ENCODE measurements at places on chromosomes 4 and X.

DNA sequence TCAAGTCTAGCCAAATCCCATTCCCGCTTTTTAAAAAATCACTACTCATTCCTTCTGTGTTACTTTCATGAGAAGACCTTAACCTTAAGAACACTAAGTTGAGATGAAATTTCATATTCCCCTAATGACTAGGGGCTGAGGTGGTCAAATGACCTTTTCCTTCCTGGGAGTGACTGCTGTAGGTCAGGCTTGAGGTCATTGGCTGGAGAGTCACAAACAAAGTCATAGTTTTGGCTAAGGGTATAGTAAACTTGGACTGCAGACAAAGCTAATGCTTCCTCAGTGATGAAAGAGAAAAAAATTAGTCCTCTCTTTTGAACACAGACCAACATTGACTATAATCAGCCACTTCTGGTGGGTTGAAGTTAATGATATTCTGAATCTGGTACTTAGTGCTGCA is 16.0 kb upstream of the FGF2 start:
- no peak for DNase-seq

GRCh38 chr4:9936129-9936644 is 85.1 kb downstream of the SLC2A9 start:
- DNase-seq, result no peak

- DNase-seq, result no peak
These were observed 3.4 kb upstream of the IGBP1 start for GRCh38 chrX:70129816-70130215.

- no peak for DNase-seq
These were observed 486.5 kb downstream of the GRXCR1 start for GRCh38 chr4:43379016-43379415.

GRCh38 chrX:118536204-118536603 is 40.6 kb downstream of the DOCK11 start:
- no peak for DNase-seq

DNA sequence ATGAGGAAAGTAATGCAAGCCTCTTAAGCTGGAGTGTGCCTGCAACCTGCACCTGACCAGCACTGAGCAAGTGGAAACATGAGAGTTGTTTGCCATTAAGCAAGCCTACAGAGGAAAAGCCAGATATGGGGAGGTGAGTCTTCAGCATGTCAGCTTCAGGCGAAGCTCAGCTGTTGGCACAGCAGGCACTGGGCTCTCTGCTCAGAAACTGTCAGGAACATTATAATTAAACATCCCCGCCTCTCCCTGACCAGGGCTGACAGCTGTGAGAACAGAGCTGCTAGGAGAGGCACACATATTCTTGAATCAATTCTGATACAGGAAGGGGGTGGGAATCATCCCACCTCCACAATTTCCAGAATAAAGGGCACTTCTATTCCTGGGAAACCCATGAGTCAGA is 19.0 kb upstream of the DCX start:
- no peak for DNase-seq

GRCh38 chr4:106898621-106899230 is 137.4 kb downstream of the DKK2 start:
- no peak for DNase-seq

DNA sequence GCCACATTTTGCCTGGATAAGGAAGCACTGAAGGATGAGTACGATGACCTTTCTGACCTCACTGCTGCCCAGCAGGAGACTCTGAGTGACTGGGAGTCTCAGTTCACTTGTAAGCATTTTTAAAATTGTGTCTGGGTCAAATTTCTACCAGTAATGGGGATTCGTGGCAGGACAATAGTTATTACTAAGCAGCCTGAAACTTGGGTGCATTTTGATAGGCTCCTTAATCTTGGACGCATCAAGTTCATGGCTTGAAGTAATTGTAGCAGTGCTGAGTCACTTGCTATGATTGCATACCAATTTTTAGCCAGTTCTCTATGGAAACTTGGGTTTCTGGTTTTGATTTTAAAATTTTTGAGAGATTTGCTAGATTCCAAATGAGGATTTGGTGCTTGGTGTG is 4.3 kb downstream of the PGRMC1 start:
- no peak for DNase-seq

DNA sequence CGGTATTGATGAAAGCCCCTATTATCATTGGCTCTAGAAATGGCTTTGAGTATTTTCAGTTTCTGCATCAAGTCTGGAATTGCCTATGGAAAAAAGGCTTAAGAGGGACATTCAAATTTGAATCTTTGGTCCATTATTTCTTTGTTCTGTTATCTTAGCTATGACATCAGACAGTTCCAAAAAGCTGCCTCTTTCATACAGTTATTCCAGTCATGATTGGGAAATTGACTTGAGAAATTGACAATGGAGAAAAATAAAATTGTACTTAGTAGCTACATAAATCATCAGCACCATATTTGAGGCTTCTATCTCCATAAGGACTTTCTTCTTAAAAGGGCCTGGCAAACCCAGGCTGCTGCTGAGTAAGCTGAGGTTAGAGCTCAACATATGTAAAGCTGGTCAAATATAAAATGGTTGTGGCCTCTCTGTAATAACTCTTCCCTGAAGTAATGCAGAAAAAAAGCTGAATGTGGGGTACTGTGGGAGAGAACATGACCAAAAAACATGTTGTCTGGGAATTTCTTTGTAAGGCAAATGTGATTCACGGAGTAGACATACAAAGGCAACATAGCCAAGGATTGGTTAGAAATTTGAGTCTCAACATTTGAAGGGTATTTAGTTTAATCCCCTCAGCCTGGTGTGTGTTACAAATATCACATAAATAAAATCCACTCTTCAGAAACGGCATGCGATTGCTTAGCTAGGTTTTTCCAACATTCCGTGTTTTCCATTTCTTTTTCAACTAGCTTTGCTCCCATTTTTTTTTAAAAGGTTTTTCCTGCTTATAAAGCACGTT is 100.9 kb downstream of the LNX1 start:
- DNase-seq, result no peak

DNA sequence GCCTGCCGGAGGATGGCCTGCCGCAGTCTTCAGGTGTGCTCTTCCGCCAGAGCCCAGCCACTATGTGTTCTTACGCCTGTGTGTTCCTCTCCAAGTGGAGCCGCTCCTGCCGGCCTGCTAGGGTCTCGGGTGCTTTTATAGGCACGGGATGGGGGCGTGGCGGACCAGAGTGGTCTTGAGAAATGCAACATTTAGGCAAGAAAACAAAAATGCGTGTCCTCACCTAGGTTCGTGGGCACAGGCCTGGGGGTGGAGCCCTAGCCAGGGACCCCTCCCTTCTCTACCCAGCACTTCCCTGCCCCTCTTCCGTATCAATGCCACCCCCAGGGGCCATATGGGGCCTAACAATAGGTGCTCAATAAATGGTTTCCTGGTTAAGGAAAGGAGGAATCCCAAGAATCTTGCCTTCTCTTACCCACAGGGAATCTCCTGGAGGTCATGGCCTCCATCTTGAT is 34.4 kb upstream of the LRBA start:
- DNase-seq, result no peak

DNA sequence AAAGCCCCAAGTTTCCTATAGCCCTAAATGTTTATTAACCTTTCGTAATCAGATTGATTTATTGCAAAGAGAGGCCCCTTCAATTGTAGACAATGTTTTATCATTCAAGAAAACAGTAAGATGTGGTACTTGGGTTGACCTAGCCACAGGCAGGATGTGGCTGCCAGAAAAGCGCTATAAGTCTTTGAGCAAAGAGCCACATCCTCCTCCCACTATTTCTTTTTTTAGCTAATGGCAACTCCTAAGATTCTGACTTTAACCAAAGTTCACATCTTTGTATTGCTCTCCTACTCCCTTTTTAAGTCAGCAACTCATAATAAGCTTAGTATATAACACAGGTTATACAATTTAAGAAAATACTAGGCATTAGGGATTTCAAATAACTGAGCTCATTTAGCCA is 70.7 kb upstream of the PPP3CA start:
- DNase-seq, result no peak

GRCh38 chr4:81921751-81922159 is 450.0 kb upstream of the RASGEF1B start:
- no peak for DNase-seq

GRCh38 chrX:130857207-130857606 is 45.8 kb downstream of the ENOX2 start:
- no peak for DNase-seq

DNA sequence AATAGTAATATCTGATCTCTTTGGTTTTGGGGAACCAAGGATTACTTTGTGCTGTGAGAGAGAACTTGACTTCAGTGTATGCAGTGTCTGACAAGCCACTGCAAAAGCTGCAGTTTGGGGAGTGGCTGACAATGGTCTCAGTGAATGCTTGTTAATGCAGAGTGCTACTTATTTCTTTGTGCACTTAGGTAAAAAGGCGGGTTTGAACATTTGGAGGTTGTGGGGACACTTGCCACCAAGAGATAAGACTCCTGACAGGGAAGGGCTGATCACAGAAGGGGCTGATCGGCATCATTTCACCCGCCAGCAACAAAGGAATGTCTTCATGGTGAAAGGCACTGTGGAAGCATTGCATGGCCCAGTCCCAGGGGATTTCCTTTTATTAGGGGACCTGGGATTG is 28.6 kb upstream of the USP46 start:
- no peak for DNase-seq

DNA sequence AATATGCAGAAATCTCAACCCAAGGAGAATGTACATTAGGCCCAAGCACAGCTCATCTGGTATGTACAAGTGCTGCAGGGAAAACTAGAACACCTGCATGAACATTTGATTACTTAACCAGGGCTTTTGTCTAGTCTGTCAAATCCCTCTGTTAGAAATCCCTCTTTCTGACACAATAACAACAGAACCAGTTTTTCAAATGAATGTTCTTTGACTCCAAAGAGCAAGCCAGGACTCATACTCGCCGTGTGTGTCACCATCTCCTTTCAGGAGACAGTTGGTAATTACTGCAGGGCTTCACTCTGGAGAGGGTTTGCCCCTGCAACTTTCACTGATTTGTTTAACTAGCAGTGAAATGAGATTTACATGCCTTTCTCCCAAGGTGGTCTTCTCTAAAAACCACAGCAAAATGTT is 143.0 kb upstream of the FAM241A start:
- DNase-seq, result no peak

DNA sequence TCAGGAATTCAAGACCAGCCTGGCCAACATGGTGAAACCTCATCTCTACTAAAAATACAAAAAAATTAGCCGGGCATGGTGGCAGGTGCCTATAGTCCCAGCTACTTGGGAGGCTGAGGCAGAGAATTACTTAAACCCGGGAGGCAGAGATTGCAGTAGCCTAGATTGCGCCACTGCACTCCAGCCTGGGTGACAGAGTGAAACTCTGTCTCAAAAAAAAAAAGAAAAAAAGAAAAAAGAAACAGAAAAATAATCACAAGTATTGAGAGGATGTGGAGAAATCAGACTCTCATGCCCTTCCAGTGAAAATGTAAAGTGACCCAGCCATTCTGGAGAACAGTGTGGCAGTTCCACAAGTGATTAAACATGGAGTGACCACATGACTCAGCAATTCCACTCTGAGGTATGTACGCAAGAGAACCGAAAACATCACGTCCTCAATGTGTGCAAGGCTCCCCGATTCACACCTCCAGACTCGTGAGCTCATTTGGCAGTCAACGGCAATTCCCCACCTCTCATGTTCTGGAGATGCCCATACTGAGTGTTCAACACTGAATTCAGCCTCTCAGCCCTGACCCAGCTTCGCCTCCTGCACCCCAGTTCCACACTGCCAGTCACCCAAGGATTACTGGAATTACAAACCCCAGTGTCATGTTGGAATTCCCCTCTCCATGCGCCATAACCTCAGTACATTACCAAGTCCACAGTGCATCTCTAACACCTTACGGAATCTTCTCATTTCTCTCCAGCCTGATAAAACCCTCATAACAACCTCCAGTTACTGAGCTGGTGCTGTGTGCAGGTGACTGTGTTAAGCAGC is 21.1 kb downstream of the ACOX3 start:
- no peak for DNase-seq

- DNase-seq, result no peak
These were observed 75.4 kb downstream of the DCHS2 start for GRCh38 chr4:154416190-154416547.

DNA sequence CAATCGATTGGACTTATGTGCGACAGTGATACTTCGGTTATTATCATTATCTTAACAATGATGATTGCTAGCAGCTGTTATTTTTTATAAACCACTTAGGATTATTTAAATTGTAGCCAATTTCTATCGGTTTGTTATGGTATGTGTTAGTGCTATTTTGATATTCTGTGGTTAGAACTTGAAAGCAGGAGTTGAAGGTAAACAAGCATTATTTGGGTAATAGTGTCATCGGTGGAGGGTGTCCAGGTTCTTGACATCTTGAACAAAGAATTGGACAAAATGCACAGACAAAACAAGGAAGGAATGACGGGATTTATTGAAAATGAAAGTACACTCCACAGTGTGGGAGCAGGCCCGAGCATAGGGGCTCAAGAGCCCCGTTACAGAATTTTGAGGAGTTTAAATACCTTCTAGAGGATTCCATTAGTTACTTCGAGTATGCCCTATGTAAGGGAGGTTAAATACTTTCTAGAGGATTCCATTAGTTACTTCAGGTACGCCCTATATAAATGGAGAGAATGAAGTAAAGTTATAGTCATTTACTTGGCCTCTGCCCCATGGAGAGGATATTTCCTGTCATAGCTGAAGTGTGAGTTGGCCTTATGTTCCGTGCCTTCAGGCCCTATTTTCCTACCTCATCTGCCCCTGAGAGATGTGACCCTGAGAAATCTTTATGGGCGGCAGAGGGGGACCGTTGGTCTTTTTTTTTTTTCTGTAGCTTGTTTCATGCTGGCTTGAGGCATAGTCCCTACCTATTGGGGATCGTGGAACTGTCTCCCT is 13.1 kb downstream of the MOB1B start:
- DNase-seq, result no peak

GRCh38 chr4:3523146-3523627 is 9.0 kb downstream of the LRPAP1 start:
- no peak for DNase-seq

GRCh38 chrX:38974542-38974941 is 173.3 kb downstream of the MID1IP1 start:
- no peak for DNase-seq

GRCh38 chr4:123244137-123244536 is 152.5 kb upstream of the SPRY1 start:
- no peak for DNase-seq

DNA sequence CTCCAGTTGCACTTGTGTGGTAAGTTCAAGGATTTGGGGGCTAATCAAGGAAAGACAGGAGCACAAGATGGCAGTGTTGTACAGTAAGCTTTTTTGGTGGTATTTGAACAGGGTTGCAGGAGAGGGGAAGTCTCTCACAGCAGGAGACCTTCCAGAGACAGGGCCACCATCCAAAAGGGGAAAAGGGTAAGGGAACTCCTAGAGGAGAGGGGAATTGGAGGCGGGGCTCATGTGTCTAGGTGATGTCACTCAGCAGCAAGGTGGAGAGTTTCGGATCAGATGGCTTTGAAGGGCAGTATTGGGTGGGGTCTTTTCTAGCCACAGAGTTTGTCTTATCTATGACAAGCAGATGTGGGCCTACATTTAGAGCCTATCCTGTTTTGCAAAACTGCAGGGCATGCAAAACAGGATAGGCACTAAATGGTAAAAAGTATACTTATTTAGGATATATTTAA is 13.4 kb upstream of the RNF175 start:
- no peak for DNase-seq
